Fibroblast of skin of right quadriceps (primary cell): ENCODE measurements at places on chromosomes 12 and 14.
A peak's percentile ranks its signal among the peaks of the same experiment; 100 is the strongest.

DNA sequence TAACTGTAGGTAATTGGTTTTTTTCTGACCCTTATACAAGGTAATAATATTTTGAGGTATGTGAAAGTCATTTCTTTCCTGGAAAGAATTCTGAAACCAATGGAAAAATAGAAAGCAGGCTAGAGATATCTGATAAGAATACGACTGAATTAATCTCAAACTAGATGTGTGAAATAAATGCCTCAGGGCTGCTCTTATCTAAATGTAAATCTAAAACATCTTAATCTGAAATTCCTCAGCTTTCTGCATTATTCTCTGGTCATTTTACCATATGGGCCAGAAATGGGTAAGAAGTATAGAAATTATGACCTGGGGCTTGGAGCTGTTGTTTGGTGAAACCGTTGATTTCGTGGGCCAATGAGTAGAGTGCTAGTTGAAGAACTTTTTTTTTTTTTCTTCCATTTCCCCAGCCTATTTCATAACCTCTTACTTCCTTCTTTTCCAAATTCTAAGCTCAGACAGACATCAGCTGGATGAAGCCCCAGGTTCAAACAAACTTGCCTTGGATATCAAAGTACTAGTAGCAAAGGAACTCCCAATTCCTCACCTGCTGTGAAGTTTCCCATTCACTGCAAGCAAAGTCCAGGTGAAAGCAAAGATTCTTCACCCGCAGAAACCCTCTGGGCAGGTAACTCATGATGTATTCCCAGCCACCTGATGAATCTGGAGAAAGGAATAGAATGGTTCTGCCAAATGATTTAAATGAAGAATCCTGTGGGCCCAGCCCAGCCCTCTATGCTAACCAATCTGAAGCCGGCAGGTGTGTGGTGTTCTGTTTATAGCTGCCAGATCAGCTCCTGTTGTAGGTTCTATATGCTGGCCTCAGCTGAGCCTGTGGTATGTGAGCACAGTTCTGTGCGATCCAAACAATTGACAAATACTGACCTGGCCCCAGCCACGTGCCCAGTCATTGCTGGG, 9.7 kb upstream of the FOS start:
- DNase-seq, result no peak

DNA sequence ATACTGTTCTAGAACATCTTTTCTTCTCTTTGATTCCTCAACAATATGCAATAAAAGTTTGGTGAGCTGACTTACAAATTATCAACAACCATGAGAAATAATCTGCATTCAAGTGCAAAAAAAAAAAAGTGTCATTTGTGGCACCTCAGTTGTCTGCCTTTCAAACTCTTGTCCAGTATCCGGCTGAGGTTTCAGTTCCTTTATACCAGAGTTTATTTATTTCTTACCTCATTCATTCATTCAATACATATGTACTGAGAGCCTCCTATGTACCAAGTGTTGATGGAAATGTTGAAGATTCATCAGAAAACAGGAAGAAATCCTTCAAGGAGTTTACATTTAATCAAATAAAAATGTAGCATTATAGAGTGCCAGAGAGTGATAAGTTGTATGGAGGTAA, 484.1 kb downstream of the RMST start:
- DNase-seq, result no peak

GRCh38 chr14:51189600-51190376, 50.3 kb upstream of the TMX1 start:
- no peak for DNase-seq

- peak; percentile 47 for DNase-seq
Observed at GRCh38 chr12:64691795-64692583, 67.2 kb downstream of the GNS start.

GRCh38 chr14:100712490-100712889, 14.2 kb upstream of the DLK1 start:
- DNase-seq, result no peak

GRCh38 chr14:45185100-45185814, 49.5 kb downstream of the FANCM start:
- DNase-seq, result peak; percentile 52

DNA sequence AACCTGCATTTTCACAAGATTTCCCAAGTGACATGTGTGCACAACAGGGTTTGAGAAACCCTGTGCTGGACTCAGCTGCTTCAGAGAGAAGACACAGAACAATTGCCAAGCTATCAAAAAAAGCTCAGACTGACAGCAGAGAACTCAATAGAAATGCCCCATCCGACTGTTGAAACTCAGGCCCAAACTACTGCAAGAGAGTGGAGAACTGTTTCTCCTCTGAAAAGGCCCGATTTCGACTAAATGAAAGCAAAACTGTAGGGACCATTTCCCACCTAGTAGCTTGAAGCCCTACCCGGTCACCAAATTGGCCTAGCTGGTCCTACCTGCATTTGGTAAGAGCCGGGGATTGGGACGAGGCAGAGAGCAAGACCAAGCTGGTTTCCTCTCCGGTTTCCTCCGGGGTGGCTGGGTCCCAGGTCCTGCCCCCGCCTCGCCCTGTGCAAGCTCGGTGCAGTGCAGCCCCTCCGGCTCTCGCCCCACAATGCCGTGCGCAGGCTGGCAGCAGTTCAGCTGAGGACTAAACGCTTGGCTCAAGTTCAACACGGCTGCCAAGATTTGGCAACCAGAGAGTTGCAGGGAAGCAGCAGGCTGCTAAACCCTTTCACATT, 1180.6 kb downstream of the VRK1 start:
- peak; percentile 79 for DNase-seq
